ENCODE measurements at places on chromosomes 16 and 17. TPM values are rescaled to one million over a fixed set of nuclear protein-coding genes. Genes with fewer than 3 reads are reported as not detected.
A peak's percentile ranks its signal among the peaks of the same experiment; 100 is the strongest.

DNA sequence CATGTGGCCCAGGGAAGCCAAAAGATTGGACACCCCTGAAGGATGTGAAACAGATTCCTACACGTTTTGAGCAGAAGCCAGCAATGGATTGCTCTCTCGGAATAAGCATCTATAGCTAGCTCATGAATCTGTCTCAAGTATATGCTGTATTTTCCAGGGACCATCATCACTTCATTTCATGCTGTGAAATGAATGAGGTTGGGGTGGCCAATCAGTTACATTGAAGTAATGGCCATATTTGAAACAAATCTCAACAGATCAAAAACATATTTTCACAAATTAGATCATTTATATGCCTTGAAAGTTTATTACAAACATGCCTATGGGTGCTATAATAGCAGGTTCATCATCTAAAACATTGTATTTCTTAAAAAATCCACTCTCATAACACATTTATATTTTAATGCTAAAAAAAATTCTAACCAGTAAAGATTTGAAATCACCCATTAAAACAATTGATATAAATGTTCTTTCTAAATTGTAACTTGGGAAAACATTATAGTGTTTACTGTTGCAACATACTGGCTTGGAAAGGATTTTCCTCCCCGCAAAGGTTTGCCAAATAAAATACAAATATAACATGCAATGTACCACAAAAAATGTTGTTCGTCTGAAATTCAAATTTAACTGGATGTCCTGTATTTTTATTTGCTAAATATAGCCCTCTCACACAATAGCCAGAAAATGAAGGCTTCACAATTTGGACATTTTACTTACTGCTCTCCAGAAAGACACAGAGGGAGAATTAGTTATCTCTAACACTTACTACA is 743.6 kb downstream of the KCNJ2 start:
- peak; percentile 12 for DNase-seq

- DNase-seq, result no peak
Measured at GRCh38 chr17:77364941-77365583, 224.3 kb downstream of the SEC14L1 start.

GRCh38 chr17:71741836-71742235 is 379.0 kb upstream of the SOX9 start:
- DNase-seq, result no peak

GRCh38 chr17:61058066-61058465 is 341.6 kb upstream of the TBX2 start:
- DNase-seq, result no peak

Gene ANKS4B
- polyA plus RNA-seq, result 5.1 TPM

GRCh38 chr17:64472564-64472963 is 23.6 kb downstream of the MILR1 start:
- no peak for DNase-seq

Measured in renal pelvis (tissue), 12 donors.